ENCODE measurements at places on chromosomes 6 and 20.

- DNase-seq: no peak
These were observed 538.7 kb upstream of the POU3F2 start for GRCh38 chr6:98295515-98296175.

DNA sequence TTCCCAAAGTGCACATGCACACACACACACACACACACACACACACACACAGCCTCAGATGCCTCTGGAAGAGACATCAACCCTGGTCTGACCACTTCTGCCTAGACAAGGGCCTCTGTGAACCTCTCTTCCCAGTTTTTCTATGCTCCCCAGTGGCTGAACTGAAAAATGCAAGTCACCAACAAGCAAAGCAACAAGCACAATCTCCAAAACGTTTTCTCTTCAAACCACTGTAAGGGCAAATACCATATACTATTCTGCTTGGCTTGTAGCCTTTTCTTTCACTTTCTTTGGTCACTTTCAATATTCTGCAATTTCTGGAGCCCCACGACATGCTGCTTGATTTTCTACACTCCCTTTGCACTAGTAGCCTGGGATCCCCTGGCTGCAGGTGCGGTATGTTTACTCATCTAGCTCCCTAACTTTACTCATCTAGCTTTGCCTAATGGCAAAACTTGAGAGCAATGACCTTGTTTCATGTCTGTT, 121.4 kb upstream of the DST start:
- no peak for DNase-seq

- DNase-seq: no peak
These were observed 377.1 kb downstream of the ADGRB3 start for GRCh38 chr6:69012211-69012610.

- DNase-seq: no peak
These were observed 4.5 kb downstream of the KPNA5 start for GRCh38 chr6:116685437-116685993.

DNA sequence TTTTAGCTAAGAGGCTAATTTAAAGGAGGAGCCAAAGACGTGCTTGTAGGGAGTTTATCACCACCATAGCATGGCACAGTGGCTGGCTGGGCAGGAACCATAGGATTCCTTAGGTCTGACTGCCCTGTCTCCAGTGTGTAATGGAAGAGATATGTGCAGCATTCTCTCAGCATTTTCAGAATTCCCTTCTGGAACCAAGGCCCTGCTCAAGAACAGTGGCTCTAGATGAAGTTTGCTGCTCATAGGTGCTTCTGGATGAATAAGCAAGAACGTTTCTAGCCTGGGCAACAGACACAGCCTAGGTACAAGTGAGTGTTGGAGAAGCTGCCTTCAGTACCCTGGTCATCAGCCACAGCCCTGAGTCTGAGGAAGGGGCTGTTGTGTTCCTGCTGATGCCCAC, 69.1 kb downstream of the LCA5 start:
- no peak for DNase-seq

- no peak for DNase-seq
These were observed 112.9 kb upstream of the HSF2 start for GRCh38 chr6:122286512-122286911.

- DNase-seq: no peak
These were observed 472.3 kb upstream of the CITED2 start for GRCh38 chr6:139846538-139847456.

DNA sequence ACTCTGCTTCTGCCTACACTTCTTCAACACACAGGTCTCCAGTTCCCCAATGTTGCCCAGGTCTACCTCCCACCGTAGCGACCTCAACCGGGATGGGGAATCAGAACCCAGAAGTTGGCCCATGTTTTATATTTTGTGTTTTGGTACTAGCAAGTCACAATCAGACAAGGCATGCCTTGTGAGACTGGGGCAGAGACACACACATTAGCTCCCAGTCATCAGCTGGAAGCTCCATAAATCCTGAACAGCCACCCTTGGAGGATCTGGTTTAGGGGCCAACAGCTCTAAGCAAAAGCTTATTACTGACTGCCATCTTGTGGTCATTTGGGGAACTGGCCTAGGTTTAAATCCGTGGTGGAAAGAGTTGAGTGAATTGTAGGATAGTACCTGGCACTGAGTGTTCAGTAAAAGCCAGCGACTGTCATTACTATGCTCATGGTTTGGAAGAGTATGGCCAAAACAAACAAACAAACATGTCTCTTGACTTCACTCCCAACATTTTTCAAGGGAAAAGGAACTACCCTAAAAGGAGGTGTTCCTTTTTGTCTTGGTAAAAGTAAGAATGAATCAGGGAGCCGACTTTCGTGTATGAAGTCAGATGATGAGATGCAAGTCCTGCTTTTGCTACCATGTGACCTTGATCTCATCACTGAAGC, 40.5 kb downstream of the PIM1 start:
- peak; percentile 87 for DNase-seq

DNA sequence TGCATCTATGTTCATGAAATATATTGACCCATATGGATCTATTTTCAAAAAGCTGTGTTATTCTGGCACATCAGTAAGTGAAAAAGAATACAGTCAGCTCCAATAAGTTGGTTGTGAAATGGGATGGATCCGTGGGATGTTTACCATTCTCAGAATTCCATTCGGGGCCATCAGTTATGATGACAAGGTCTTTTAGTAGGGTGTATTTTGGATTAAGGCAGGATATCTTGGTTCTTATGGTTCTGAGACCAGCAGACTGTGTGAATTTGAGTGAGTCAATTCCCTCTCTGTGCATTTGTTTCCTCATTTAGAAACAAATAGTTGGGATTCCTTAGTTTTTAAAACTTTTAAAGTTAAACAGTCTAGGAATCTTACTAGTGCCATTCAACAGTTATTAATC, 287.4 kb downstream of the CD109 start:
- no peak for DNase-seq

GRCh38 chr20:3861191-3861590, 14.6 kb downstream of the MAVS start:
- no peak for DNase-seq

- no peak for DNase-seq
These were observed 73.7 kb upstream of the EXOC2 start for GRCh38 chr6:766625-767024.

DNA sequence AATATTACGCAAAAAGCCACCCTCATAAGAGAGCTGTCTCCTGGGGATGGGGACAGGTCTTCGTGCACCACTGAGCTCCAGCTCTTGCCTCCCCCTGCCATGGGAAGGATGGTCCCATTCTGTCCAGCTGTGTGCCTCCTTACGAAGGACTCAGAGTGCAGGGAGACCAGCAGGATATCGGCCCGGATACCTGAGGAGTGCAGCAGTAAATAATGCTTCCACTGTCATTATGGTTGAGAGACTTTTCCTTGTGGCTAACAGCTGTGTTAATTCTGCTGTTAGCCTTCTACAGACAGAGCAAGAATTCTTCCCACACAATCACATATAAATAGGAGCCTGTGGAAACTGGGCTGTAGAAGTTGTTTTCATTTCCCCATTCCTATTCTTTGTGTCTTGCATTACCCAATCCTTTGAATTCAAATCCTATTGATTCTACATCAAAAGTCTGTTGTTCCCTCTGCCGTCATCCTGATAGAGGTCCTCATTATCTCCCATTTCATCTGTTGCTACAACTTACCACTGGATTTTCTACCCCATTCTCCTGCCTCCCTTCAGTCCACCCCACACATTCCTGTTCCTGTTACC, 364.6 kb upstream of the SOX4 start:
- no peak for DNase-seq

DNA sequence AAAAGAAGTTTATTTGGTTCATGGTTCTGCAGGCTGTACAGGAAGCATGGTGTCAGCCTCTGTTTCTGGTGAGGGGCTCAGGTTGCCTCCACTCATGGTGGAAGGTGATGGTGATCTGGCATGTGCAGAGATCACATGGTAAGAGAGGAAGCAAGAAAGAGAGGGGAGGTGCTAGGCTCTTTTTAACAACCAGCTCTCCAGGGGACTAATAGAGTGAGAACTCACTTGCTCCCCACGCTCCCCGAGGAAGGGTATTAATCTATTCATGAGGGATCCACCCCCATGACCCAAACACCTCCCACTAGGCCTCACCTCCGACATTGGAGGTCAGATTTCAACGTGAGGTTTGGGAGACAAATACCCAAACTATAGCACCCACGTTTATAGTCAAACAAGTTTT, 4.0 kb upstream of the GJB7 start:
- no peak for DNase-seq

- no peak for DNase-seq
These were observed 24.4 kb downstream of the BHLHE23 start for GRCh38 chr20:62982124-62983075.

DNA sequence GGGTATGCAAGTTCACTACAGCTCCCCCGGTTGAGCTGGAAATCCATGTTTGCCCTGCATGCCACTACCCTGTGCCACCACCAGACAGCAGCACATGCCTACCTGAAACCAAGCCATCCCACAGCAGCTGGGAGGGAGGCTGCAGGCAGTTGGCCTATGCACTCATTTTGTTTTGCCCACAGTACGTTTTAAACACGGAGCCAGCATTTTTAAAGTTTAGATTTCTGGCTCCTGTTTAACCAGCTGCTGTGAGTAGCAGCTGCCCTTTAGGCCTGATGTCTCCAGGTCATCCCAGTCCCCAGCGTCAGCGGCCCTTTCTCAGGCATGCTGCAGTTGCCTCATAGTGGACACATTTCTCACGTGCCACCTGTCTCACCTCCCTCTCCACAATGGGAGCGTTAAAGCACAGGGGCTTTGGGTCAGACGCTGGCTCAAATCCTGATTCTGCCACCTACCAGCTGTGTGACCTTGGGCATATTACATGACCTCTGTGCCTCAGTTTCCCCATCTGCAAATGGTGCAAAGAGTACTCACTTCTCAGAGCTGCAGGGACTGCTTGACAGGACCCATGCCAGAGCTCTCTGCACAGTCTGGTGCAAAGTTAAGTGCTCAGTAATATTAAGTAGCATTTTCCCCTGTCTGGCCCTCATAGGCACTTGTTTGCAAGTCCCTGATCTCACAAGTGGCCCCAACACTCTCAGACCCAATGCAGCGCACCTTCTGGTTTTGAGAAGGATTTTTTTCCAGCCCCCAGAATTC, 8.2 kb upstream of the UBE2V1 start:
- no peak for DNase-seq

DNA sequence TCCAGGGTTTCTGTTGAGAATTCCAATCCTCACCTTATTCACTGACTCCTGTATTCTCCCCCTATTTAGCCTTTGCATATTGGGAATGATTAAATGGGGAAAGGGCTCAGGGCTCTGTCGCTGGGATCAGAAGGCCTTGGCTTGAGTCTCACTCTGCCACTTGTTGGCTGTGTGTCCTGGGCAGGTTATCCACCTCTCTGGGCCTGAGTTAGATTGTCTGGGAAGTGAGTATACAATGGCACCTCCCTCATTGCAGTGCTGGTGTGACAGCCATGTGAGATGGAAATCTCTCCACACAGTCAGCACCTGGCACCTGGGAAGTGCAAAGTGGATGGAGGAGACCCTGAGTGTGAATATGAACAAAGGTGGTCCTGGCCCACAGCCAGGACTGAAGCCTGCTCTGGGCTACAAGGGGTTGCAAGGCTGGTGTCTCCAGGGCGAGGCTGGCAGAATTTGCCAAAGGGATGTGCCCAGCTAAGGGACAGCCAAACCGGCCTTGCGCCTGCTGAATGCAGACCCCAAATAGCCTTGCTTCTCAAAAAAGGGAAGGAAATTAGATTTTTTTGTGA, 200.0 kb upstream of the PMEPA1 start:
- DNase-seq: peak; percentile 23

DNA sequence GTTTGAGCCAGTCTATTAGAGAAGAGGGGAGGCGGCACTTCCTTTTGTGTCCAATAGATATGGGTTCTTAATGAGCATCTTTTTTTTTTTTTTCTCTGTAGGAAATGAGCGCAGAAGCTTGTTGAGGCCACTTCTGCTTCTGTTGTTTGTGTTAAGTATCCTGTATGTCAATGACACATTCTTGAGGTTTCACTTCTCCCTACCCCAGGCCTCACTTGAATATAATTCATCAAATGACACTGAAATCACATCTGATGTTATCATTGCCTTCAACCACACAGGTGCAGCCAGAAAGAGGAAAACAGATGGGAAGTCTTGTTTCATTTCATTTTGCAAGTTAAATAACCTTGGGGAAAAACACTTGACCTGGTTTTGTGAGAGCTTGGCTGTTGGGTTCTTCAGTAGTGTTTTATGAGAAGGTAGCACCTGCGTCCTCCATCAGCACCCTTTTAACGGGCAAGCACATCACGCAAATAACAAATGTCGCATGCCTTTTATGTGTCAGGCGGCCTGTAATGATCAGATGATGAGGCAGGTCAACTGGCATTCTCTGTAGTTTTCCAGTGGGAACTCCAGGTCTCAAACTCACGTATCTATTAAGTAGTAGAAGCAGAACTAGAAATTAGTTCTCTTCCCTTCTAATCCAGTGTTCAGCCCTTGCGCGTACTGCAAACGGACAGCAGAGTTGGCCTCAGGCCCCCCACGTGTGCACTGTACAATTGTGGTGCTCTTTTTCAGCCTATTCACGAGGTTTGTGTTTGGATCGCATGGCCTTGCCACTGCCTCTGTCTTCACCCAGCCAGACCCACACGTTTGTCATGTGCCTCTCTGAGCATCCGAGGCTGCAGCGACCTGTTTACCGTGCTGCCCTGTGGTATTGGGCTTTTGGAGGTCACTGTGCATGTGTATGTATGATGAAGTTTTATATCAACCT, 23.5 kb downstream of the PLEKHG1 start:
- no peak for DNase-seq

- DNase-seq: no peak
These were observed 17.0 kb downstream of the CRISP1 start for GRCh38 chr6:49849213-49849907.

DNA sequence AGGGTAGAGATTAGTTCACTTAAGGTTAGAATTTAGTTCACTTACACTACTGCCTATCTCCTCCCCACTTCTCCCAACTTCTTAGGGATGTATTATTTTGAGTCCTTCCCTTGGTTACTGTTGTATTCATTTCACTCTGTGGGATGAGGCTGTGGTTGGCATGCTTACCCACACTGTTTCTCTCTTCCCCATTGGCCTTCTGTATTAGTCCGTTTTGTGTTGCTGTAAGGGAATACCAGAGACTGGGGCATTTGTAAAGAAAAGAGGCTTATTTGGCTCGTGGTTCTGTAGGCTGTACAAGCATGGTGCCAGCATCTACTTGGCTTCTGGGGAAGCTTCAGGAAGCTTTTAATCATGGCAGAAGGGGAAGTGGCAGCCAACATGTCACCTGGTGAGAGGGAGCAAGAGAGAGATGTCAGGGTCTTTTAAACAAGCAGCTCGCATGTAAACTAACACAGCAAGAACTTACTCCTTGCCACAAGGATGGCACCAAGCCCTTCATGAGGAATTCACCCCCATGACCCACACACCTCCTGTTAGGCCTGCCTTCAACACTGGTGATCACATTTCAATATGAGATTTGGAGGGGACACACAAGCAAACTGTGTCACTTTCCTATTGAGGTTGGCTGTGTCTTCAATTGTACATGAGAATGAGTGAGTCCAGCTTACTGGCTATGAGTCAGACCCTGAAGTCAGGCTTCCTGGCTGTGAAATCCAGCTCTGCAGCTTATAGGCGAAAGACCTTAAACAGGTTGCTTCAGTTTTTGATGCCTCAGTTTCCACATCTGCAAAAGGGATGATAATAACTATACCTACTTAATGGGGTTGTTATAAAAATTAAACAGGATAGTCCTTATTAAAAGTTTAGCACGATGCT, 53.3 kb downstream of the SYNDIG1 start:
- no peak for DNase-seq

- DNase-seq: no peak
These were observed 600.6 kb downstream of the QKI start for GRCh38 chr6:164015088-164015484.
